Upper lobe of right lung (tissue), 1 donor: ENCODE measurements at places on chromosomes 7 and 10. TPM values are rescaled to one million over a fixed set of nuclear protein-coding genes. Genes with fewer than 3 reads are reported as not detected.

DNA sequence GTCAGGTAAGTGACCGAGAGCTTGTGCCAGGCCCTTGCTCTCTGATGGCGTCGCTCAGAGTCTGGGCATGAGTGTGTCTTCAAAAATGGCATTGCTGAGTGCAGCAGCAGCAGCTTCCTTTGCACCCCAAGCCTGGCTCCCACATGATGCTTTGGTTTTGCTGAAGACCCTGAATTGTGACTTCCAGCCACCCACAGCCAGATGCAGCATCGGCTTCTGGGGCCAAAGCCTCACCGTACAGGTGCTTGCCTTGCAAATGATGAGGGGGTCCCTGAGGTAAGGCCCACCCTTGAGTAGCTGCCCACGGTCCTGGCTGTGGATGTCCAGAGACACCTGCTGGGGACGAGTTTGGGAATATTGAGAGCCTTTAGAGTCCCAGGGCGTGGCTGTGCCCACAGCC is 57.9 kb downstream of the JAKMIP3 start:
- no peak for DNase-seq

GRCh38 chr7:100641463-100641859 is at the start of gene TFR2:
TFR2 (minus strand) TSS chr7:100641552; CDS start chr7:100641509, 43 bp downstream.
- DNase-seq = no peak

- no peak for DNase-seq
These were observed 559.7 kb upstream of the ZWINT start for GRCh38 chr10:56920601-56921261.

DNA sequence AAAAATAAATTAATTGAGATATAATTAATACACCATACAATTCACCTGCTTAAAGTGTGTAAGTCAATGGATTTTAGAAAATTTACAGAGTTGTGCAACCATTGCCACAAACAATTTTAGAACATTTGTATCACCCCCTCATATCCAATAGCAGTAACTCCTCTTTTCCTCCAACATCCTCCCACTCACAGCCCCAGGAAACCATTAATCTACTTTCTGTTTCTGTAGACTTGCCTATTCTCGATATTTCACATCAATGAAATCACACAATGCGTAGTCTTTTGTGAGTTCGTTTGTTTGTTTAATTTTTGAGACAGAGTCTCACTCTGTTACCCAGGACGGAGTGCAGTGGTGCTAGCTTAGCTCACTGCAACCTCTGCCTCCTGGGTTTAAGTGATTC is 13.7 kb upstream of the HERC4 start:
- DNase-seq = no peak

DNA sequence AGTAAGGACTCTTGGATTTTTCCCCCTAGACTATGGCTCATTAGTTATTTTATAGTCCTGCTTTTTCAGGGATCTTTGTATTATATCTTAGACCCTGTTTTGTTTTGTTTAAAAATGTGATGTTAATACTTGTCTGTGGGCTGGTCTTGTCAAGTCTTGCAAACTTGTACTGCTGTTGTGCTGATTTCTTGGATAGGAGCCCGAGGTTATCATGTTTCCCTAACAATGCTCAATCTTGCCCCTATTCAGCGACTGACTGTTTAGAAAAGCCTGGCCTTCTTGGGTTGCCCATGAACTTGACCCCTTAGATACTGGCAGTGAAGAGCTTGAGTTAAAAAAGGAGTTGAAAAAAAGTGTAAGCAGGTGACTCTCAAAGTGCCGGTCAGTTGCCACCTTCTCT is 115.7 kb downstream of the KIAA1217 start:
- DNase-seq = no peak

DNA sequence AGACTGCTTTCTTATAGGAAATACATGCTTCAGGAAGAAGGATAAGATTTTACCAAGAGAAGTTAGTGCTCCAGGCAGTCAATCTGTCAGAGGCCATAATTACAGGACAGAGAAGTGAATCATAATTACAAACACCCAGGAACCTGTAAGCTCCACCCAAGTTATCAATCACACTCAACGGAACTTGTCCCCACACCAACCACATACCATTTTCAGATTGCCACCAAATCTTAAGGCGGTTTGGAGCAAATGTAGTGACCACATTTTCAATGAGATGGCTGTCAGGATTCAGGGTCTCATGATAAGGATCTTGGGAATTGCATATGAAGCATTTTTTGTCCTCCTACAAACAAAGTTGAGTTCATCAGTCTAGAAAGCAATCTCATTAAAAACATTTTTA is 4.8 kb downstream of the LAMB1 start:
- no peak for DNase-seq

GRCh38 chr7:152856351-152856750 is 96.8 kb downstream of the ACTR3B start:
- no peak for DNase-seq

- DNase-seq = no peak
These were observed 125.3 kb downstream of the ADARB2 start for GRCh38 chr10:1611936-1612550.

DNA sequence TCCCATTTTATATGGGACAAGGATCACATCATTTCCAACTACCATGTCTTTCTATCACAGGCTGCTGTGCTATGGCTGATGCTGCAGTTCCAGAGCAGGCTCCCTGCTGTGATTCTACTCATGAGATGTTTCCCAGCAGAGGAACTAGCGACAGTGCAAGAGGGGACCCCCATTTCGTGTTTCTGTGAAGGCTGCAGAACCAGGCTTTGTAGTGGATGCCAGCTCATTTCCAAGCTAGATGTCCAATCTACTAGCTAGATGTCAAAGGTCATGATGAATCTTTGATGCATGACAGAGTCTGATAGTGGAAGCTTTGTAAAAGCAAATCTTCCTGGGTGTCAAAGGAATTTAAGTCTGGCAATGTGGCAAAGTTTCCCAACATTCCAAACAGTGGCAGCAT is 21.2 kb upstream of the MYO3A start:
- no peak for DNase-seq

DNA sequence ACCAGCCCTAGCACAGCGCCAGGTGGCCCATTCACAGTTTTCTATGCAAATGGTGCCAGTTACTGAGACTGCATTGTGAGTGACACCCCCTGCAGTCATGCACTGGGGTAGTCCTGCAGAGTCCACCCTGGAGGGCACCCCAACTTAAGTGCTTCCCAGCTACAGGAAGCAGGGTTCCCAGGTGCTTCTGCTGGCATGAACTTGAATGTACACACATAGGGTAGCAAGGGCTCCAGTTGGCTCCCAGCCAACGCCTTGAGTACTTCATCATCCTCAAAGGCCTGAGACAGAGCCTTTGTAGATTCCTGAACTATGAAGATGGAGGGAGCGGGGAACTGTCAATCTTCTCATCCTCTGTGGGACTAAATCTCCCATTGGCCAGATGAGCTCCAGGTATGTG is 11.5 kb upstream of the NPFFR1 start:
- no peak for DNase-seq

GRCh38 chr10:76911184-76911583 is 726.4 kb downstream of the KCNMA1 start:
- DNase-seq = no peak

DNA sequence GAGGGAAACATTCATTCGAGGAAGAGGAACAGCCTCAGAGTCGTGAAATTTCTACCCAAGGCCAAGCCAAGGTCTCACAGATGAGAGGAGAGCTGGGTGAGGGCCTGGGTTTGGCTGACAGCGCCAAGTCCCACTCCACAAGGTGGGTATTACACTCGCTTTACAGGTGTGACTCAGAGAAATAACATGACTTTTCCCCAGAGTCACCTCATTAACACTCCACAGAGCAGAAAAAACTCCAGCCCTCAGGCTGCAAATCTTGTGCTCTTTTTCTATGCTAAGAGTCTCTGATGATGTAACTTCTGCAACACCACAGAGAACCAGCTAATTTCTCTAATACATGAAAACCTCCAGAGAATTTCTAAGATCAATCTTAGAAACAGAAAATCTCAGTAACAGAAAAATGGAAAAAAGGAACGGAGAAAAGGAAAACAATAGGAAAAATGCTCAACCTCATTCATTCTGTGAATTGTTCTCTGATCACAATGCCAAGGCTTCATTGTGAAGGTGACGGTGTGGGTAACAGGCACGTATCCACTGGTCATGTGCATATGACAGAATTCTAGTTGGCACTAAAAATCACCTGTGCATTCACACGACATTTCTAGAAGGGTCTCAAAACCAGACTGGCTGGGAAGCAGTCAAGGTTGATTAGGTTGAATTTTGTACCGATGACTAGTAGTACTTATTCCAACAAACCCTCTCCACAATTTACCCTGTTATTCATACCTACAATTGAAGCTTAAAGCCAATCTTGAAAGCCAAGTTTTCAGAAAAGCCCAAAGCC is 20.3 kb downstream of the YWHAG start:
- DNase-seq = no peak

DNA sequence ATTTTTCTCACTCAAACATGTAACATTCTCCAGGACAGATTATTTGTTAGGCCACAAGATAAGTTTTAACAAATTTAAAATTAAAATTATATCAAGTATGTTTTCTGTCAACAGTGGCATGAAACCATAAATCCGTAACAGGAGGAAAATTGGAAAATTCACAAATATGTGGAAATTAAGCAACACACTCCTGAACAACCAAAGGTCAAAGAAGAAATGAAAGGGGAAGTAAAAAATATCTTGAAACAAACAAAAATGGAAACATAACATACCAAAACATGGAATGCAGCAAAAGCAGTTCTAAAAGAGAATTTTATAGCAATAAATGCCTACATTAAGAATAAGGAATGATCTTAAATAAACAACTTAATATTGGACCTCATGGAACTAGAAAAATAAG is 147.3 kb downstream of the ZEB1 start:
- no peak for DNase-seq

- no peak for DNase-seq
These were observed 22.9 kb downstream of the PON3 start for GRCh38 chr7:95373323-95373722.

GRCh38 chr10:85642421-85643170 is 724.0 kb downstream of the GRID1 start:
- no peak for DNase-seq

The AGAP3 gene
- total RNA-seq = 152 TPM

The ADAM8 gene
- 20.3 TPM for total RNA-seq

The STX1A gene
- total RNA-seq = 6.3 TPM
